ENCODE measurements at places on chromosomes 13 and 19. TPM values are rescaled to one million over a fixed set of nuclear protein-coding genes. Genes with fewer than 3 reads are reported as not detected.
A peak's percentile ranks its signal among the peaks of the same experiment; 100 is the strongest.

PRR22 gene
- 5.2 TPM for total RNA-seq

DNA sequence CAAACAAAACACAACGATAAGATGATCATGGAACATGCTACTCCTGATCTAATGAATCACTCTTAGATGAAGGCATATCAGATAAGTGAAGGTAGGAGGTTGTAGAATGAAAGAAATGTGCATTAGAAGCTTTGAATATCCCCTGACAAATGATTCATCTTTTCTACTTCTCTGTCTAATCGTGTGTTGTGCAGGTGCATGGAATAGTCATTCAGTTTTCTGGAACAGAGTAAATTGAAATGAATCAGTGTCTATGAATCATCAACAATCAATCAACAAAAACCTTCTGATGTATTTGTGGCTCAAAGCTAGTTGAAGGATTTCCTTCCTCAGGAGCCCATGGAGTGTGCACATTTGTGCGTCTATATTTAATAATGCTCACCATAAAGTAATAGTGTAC is 1290.4 kb upstream of the PCDH20 start:
- DNase-seq, result no peak
- peaks cover 5% of the 10 kb centered on the region for H3K4me1 ChIP-seq
- H3K27ac ChIP-seq, result no peak overlapping the region
- H3K27me3 ChIP-seq, result no peaks in the 10 kb centered on the region
- no peak overlapping the region for H3K4me3 ChIP-seq
- no peaks in the 10 kb centered on the region for H3K36me3 ChIP-seq

DNA sequence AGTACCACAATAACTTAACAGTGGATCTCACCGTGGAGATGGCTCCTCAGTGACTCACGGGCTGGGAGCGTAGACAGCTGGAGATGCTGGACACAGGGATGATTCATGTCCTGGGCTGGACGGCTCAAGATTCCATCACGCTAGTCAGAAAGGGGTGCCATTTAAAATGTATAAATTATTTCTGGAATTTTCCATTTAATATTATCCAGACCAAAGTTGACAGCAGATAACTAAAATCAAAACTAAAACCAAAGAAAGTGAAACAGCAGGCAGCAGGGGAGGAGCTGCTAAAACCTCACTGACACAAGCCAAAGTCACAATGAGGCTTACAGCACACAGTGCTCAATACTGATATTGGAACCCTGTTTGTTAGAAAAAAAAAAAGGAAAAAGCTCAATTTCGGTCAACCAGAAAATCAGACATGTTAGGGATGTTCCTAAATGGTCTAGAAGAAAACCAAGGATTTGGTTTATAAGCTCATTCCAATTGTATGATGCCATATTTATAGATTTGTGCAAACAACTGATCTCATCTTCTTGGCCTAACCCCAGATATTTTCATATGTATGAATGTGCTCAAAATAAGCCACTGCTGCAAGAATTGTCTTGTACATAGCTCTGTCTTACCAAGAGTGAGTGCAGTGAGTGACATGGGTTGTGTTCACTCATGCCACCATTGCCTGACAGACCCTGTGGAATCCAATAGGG is 111.8 kb downstream of the SACS start:
- peaks cover 26% of the 10 kb centered on the region for H3K4me1 ChIP-seq
- no peak overlapping the region for H3K4me3 ChIP-seq
- H3K27me3 ChIP-seq, result no peaks in the 10 kb centered on the region

DNA sequence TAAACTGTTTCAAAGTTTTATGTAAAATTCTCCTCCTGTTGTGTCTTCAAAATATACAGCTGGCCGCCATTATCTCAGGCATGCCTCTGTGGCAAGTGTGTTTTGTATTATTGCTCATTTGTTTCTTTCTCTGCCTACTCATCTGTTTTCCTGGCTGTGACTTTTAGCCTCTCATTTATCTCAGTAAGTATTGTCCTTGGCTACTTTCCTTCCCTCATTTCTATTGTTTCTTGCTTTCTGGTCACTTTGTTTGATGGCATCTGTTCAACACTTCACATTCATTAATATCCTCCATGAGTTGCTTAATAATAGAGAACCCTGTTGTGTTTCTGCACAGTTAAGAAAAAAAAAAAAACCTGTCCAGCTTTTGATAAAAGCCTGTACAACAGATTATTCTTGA is 869.4 kb downstream of the PCDH17 start:
- peaks cover 36% of the 10 kb centered on the region for H3K4me1 ChIP-seq
- no peaks in the 10 kb centered on the region for H3K27me3 ChIP-seq
- H3K36me3 ChIP-seq, result no peaks in the 10 kb centered on the region
- no peak for DNase-seq
- H3K4me3 ChIP-seq, result no peak overlapping the region
- H3K27ac ChIP-seq, result peak overlapping the region; percentile 1

DNA sequence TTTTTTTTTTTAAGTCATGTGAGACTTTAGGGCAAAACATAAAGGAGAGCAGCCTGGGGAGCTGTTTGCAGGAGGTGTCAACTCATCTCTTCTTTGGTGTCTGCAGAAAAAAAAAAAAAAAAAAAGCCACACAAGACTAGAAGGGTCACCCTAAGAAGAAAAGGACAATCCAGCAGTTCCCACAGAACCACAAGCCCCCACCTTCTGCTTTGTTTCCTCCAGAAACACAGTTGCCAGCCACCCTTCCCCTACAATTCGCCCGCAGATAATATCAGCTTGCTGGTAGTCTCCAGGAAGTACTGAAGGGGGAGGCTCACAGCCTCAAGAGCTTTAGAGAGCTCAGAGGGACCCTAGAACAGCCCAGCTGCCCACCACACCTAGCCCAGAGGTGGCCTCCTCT is 22.3 kb upstream of the ZBTB7A start:
- H3K27me3 ChIP-seq, result no peaks in the 10 kb centered on the region
- H3K27ac ChIP-seq, result no peak overlapping the region
- H3K36me3 ChIP-seq, result no peaks in the 10 kb centered on the region
- peaks cover 6% of the 10 kb centered on the region for H3K4me1 ChIP-seq
- no peak overlapping the region for H3K4me3 ChIP-seq

NANOS3 gene
- 2.8 TPM for total RNA-seq

KLF5 gene
- total RNA-seq, result 189 TPM

GRCh38 chr19:17686592-17687024 is 1.5 kb downstream of the UNC13A start:
- no peaks in the 10 kb centered on the region for H3K36me3 ChIP-seq
- DNase-seq, result no peak
- H3K4me3 ChIP-seq, result peak overlapping the region; percentile 84
- no peak overlapping the region for H3K27ac ChIP-seq
- peaks cover 7% of the 10 kb centered on the region for H3K4me1 ChIP-seq

DNA sequence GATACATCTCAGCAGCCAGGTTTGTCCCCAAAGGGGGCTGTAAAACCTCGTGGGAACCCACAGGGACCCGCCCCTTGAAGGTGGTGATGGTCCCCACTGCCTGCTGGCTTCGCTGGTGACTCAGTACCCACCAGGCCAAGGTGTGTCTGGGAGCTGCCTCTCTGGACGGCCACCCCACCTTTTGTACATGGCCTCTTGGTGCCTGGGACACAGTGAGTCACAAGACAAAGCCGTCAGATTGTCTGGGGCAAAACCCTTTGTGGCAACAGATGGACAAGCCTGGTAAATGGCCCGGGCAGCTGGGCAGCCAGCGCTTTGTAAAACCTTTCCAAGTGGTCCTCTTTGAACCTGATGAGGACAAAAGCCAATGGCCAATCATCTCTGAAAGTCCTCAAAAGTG is 27.9 kb upstream of the KLF2 start:
- H3K4me1 ChIP-seq, result peaks cover 7% of the 10 kb centered on the region
- DNase-seq, result no peak
- H3K4me3 ChIP-seq, result no peak overlapping the region
- H3K27ac ChIP-seq, result no peak overlapping the region
- no peaks in the 10 kb centered on the region for H3K36me3 ChIP-seq
- H3K27me3 ChIP-seq, result no peaks in the 10 kb centered on the region

Measured in type B pancreatic cell (in vitro differentiated cells).